ENCODE measurements at places on chromosomes 4 and X.

GRCh38 chr4:52604215-52604614, 54.9 kb downstream of the USP46 start:
- no peak for DNase-seq

DNA sequence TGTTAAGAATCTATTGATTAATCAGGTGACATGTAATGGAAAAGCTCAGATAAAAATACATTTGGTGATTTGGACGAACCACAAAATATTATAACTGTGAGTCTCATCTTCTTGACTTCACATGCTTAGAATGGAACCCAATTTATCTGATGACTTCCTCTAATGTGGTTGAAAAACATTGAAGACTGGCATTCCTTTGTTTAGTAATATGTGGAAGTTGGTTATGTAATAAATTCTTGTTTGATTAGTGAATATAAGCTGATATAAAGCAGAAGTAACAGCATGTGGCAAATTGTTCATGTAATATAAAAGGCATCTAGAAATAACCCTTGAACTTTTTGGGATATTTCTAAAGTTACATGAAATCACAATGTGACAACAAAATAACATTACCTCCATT, 9.7 kb downstream of the GIMD1 start:
- no peak for DNase-seq

DNA sequence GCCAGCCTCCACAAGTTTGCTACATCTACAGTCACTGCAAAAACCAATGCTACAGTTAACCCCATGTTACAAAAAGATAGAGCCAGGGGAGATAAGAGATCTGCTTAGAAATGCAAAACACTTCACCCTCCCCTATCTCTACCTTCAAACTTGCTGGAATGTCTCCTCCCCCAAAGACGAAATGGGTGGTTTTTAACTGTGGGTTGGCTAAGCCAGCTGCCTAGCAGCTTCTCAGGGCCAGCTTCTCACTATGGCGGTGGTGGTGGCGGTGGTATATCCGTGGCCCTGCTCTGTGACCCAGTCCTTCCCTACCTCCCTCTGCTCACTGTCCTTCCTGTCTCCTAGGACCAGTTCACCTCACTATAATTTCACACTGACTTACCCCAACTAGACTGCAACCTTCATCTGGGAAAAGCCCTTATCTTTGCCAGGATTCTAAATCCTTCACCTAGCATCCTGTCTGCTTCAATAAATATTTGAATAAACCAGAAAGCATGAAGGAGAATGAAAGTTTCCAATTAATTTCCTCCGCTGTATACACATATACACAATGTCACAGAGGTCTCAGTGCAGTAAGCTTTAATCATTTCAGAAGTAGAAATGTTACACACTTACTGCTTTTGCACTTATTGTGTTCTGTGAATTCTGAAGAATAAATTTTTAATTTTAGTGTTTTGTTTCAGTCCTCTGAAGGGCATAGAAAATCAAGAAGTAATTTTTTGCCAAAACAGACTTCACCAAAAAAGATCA, 46.3 kb downstream of the SH3KBP1 start:
- DNase-seq: peak; percentile 84

GRCh38 chr4:74635490-74636123, 158.7 kb downstream of the BTC start:
- no peak for DNase-seq

- no peak for DNase-seq
Observed at GRCh38 chr4:27251771-27252170, 391.1 kb downstream of the STIM2 start.

GRCh38 chr4:19381068-19381467, 870.6 kb upstream of the SLIT2 start:
- no peak for DNase-seq

GRCh38 chr4:133150486-133151340, 1.6 kb downstream of the PCDH10 start:
- DNase-seq: no peak

- no peak for DNase-seq
Observed at GRCh38 chrX:24339911-24340310, 20.5 kb upstream of the SUPT20HL1 start.

DNA sequence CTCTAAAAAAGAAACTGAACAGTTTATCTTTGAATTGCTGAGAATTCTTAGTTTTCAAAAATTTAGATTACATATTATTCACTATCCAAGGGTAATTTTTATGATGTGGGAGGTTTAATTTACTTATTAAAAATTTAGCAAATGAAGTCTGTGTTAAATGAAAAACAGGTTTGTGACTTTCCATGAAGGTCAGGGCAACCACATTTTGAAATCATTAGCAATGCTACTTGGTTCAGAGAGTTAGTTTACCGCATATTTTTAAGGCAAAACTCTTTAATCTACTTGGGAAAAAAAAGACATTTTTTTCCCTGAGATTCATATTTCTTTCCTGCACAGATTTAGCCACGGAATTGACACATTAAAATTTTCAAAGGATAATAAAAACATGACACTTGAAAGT, 37.3 kb upstream of the PRSS12 start:
- DNase-seq: no peak

DNA sequence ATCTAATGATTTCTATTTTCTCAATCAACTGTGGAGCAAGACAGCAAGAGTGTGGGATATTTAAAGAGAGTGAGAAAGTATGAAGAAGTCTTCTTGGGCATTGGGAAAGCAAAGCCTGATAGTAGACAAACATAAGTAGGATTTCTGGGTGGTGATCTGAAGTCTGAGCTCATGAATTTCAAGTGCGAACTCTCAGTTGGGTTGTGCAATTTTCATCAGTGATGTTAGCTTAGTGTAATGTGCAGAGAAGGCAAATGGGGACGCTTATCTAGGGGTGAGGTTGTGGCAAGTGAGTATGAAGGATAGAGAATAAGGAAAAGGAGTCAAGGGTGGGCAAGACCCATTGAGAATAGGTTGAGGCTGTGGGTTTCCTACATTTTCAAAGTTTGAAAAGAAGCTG, 23.7 kb downstream of the VGLL1 start:
- DNase-seq: no peak

DNA sequence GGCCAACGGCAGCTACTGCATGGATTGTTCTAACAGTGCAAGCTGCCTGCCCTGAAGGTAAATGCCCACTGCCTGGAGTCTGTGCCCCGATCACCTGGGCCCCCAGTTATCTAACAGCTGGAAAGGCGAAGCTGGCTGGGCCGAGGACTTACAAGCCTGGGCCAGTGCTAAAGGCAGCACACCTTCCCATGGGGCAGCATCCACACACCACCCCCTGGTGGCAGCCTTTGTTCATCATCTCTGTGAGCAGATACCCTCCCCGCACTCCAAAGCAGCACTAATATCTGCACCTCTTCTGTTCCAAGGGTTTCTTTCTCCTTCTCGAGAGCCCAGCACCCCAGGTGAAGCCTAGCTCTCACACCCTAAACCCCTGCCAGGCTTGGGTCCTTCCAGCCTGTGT, 7.6 kb downstream of the SLC2A9 start:
- DNase-seq: peak; percentile 57

DNA sequence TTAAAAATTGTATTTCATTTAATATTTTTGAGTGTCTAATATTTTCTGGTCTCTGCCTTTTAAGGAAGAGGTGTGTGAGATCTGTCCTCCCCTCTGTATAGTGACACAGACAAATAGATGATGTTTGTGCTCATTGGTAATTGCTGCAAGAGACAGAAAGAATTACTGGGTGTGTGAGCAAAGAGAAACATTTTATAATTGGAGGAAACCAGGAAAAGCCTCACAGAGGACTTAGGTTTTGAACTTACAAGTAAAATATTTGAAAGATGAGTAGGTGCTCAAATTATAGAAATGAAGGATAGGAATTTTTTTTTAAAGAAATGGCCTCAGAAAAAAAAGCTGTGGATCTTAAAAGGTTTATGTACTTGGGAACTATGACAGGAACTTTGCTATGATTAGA, 149.8 kb downstream of the SPCS3 start:
- no peak for DNase-seq

DNA sequence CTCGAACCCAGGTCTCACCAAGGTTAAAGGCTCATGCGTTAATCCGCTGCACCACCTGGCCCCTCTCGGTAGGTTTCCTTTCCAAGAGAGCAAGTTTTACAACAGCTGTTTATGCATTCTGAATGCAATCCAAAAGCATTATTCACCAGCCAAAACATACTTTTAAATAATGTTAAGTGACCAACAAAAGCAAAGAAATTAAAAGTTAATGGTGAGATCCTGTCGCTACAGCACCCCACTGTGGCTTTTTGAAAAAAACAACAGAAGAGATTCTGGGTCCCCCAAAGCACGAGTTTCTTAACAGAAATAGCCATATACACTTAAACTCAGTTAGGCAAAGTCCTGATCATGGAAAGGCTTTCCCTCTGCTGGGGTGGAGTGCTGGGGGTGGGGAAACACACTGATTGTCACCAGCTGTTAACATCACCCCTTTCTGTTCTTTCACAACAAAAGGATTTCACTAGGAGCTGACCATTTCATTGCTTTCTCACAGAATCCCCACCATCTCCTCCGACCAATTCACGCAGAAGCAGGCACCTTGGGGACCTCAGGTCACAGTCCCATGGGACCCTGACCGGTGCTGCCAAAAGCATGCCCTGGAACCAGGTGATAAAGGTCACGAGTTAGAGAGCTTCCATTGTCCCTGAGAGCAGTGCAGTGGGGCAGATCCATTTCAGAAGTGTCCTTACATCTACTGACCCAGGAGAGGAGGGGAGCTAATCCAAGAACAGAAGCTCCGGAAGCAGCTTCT, 51.2 kb downstream of the ZNF827 start:
- DNase-seq: no peak

DNA sequence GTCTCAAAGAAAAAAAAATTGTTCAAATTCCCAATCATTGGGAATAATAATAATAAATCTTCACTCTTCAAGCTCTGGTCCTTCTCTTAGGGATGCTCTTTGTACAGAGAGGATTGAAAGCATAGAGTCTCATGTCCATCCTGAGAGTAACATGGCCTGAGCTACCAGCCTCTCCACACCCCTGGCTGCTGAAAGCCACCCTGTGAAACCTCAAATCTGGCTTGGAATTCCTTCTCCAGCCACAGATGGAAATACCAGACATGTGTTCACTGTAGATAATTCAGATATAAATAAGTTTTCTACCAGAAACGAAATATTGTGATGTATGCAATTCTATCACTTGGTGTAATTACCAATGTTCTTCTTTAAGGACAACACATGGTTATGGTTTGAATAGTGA, 140.6 kb downstream of the ARSF start:
- DNase-seq: no peak

- DNase-seq: no peak
Observed at GRCh38 chr4:94349193-94349592, 6.6 kb upstream of the HPGDS start.

DNA sequence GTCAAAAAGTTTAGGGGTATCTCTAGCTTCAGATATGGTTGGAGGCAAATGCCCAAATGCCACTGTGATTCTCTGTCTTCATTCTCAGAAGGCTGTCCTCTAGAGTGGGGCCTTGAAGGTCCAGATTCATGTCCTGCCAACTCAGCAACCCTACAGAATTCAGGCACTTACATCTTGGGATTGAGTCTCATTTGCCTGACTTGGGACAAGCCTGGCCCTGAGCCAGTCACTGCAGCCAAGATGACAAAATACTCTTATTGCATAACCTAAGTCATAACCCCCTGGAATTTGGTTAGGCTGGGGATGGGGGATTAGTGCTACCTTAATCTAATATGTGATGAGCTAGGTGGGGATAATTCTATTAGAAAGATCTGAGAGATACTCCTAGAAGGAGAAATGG, 100.5 kb downstream of the AREG start:
- no peak for DNase-seq

Data from NAMALWA (cell line).